ENCODE measurements at places on chromosomes 2 and 18.

DNA sequence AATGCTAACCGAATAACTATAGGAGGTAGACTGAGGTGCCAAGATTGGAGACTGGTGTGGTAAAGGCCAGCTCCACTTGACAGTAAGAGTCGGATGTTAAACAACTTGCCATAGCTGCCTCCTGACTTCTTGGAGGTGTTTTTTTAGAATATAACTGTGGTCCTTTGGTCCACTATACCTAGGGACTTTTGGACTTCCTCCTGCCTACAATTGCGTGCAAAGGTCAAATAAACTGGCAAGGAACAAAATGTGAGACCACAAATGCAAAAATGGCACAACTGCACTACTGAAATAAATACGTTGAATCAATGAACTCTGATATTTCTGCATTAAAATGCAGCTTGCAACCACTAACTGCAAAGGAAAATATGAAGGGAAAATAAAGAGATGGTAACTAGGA is 338.6 kb downstream of the NRXN1 start:
- no peak for DNase-seq

- DNase-seq = no peak
These were observed 83.0 kb upstream of the TAF1B start for GRCh38 chr2:9760069-9760901.

DNA sequence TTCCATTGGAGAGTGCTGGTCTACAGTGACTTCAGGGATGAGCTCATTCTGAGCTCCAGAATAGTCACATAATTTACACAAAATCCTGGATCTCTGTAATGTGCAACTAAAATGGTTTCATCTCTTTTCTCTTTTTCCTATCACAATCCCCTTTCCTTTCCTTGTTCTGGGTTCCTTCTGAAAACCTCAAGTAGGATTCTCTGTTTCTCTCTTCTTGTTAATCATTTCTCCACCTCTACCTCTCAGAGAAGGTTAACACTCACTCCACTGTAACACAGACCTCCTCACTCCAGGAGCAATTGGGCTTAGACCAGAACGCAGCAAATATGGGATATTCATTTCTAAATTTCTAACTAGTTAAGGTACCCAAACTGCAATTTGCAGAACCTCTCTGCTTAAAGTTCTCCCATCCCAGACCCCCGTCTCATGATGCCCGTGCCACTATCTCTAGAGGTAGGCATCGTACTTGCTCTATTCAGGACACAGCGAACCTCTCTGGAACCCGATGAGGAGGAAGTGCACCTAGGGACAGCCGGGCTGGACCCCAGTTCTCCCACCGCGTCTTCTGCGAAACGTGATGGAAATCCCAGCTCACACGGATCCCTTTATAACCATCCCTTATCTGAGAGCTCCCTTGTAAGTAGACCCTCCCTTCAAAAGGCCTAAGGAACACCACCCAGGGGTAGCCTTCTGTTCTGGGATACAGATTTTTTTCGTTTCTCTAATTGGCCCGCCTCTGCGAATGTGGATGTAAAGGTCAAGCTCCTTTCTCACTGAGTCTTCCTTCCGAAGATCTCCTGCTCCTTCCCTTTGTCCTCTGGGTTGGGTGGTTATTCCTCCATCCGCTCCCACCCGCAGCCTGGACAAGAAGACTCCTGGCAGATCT is 1.3 kb downstream of the FOXI3 start:
- DNase-seq = no peak

- DNase-seq = no peak
These were observed 136.4 kb downstream of the DYSF start for GRCh38 chr2:71589763-71590162.

GRCh38 chr2:111919365-111919764 is 21.0 kb downstream of the MERTK start:
- no peak for DNase-seq

- DNase-seq = no peak
These were observed 144.4 kb downstream of the PTGR3 start for GRCh38 chr18:75064513-75064905.

DNA sequence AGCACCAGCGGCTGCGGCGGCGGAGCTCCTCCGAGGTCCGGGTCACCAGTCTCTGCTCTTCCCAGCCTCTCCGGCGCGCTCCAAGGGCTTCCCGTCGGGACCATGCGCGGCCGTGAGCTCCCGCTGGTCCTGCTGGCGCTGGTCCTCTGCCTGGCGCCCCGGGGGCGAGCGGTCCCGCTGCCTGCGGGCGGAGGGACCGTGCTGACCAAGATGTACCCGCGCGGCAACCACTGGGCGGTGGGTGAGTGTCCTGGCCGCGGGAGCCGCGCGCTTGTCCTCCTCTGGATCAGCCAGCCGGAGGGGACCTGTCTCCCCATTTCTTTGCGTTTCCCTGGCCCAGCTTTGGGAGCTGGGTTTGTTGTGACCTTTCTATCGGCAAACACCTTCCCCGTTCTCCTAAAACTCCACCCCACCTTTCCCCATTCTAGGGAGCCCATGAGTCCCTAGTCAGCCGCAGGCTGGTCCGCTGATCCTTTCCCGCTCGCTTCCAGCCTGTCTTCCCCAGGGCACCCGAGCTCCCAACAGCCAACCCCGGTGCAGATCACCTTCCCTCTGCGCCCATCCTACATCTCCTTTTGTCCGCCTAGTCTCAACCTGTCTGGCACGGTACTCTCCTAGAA is 316 bp downstream of the GRP start:
- no peak for DNase-seq

GRCh38 chr2:8623576-8623957 is 58.3 kb upstream of the ID2 start:
- no peak for DNase-seq

DNA sequence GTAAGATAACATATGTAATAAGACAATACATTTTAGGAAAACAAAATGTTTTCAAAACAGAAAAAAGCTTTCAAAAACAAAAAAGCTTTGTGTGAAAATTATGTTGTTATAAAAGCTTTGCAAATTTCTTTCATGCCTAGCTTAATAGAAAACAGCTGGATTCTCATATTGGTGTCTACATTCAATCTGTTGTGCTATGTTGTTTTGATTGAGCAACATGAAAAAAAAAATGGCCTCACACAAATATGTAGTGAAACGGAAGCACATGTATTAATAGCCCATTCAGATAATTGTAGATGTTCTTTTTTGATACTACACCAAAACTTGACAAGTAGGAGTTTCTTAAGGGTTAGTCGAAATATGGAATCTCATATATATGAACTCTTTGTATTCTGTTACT is 197.5 kb downstream of the ZEB2 start:
- DNase-seq = no peak

DNA sequence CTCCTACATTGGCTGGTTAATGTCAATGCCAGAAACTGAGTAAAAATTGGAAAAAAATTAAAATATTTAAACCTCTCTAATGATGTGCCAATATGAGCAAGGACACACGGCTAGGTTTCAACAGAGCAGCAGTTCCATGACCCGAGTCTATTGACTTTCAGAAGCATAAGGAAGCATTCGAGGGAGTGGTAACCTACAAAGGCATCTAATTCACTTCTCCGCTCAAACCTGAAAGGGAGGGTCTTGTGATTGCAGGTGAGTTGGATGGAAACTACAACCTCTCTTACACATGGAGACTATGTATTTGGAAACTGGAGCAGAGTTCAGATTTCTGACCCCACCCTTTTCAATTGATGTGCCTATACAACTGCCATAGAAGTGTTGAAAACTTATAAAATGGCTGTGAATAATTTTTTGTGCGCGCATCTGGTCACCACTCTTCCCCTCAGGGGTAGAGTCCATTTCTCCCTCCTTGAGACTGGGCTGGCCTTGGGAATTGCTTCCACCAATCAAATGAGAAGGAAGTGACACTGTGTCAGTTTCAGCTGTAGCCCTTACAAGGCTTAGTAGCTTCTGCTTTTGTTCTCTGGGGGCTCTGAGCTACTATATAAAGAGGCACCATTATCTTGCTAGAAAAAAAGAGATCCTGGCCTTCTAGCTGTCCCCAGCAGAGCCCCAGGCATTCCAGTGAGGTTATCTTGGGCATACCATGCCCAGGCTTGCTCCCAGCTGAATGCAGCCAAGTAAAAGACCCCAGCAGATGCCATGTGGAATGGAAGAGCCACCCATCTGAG is 278.0 kb downstream of the EPHA4 start:
- DNase-seq = no peak

- DNase-seq = no peak
These were observed 74.5 kb downstream of the TWIST2 start for GRCh38 chr2:238922435-238922834.

GRCh38 chr2:21367421-21367820 is 243.7 kb downstream of the TDRD15 start:
- DNase-seq = no peak

DNA sequence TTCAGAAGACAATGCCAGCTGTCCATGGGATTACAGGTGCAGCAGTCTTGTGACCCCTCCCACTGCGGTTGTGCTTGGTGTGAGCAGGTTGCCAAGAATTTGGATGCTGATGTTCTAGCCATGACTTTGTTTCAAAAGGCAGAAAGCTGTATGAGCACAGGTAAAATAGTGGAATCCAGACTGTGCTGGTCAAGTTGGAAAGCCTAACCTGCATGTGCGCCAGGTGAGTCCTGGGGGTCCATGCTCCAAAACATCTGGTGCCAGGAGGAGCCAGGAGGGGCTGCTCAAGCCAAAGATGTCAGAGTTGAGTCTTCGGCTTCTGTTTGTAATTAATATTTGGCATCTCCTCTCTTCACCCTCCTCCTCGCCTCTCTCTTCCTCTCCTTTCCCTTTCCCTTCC is 330.1 kb downstream of the MYCN start:
- DNase-seq = no peak

DNA sequence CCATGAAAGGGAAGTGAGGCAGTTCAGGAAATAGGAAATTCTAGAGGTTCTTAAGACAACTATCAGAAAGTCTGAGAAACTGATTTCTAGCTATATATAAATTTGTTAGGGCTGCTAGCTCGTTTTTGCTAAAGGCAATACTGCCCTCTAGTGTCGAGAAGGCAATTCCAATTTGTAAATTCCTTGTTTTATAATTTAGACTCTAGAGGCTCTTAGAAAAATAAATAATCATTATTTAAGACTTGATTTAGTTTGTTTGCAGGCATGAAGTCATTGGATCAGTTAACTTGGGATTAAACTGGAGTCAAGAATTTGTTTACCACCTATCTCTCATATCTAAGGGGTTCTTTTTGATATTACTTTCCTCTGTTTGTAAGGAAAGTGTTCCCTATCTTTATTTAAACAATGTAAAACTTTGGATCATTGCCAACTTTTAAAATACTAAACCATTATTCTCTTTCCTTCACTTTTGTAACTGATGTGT is 66.2 kb downstream of the ACVR2A start:
- DNase-seq = no peak
